ENCODE measurements at places on chromosomes 7 and 10. TPM values are rescaled to one million over a fixed set of nuclear protein-coding genes. Genes with fewer than 3 reads are reported as not detected.

- no peaks in the 10 kb centered on the region for H3K4me1 ChIP-seq
- H3K27me3 ChIP-seq = peaks cover 4% of the 10 kb centered on the region
- H3K4me3 ChIP-seq = no peak overlapping the region
- H3K27ac ChIP-seq = no peak overlapping the region
- no peak for DNase-seq
Measured at GRCh38 chr7:154917808-154918160, 85.1 kb downstream of the PAXIP1 start.

DNA sequence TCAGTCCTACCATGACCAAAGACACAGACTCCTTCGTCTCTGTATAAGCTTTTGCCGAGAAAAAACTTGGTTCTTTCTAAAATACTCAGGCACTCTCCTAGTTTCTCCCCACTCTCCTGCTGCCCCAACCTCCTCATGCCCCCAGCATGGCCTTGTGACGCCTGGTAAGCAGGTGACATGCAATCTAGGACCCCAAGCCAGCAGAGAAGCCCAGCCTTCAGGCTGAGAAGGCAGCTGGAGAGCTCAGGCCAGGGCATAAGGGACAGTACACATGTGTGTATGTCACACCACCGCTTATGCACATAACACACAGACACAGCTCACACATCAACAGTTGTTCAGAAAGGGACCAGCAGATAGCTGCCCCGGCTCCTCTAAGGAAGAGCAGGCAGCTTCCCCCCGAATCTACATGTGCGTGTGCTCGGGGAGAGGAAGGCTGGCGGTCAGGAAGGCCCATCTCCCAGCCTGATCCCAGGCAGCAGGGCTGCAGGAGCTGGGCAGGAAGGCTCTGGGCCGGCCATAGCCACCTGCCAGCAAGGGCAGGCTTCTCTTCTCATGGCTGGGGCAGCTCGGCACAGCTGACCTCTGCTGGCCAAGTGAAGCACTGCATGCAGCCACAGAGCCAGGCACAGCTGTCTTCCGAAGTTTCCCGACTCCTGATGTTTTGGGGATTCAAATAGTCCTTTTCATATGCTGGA, 8.5 kb downstream of the DDX56 start:
- H3K36me3 ChIP-seq = peaks cover 12% of the 10 kb centered on the region
- H3K4me1 ChIP-seq = peaks cover 7% of the 10 kb centered on the region
- H3K27ac ChIP-seq = peak overlapping the region; percentile 7

DNA sequence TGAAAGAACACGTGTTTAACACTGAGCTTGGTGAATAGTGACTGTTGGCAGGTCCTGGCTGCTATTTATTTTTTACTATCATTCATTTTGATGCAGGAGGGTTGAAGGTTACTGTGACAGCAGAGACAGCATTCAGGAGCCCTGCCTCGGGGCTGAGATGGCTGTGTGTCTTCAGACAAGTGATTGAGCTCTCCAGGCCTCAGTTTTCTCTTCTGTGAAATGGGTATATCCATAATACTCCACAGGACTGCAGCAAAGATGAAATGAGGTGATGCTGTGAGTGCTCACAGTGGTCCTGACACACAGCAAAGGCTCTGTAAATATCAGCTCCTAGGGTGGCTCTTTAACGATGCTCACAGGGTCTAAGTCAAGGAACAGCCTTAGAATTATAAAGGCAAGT, 295.2 kb downstream of the GFRA1 start:
- no peak overlapping the region for H3K27ac ChIP-seq
- no peaks in the 10 kb centered on the region for H3K36me3 ChIP-seq
- no peak overlapping the region for H3K4me3 ChIP-seq
- H3K4me1 ChIP-seq = no peaks in the 10 kb centered on the region
- no peak for DNase-seq

DNA sequence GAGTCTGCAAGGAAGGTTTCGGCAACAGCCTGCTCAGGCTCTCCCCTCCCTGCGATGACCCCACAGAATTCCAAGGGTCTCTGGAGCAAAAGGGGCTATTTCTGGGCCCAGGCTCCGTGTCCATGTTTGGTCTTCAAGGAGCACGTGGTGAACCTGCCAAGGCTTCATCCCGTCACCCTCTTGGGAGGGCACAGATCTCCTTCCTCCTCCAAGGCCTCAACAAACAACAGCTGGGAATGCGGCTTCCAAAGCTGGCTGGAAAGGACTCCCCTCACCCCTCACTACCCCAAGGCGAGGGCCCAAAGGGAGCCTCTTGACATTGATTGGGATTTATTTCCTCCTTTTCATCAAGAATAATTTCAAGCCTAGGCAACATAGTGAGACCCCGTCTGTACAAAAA, 14.0 kb upstream of the KPNA7 start:
- no peak overlapping the region for H3K27ac ChIP-seq
- H3K27me3 ChIP-seq = peaks cover 8% of the 10 kb centered on the region
- H3K4me1 ChIP-seq = no peaks in the 10 kb centered on the region
- no peaks in the 10 kb centered on the region for H3K36me3 ChIP-seq
- no peak for DNase-seq
- no peak overlapping the region for H3K4me3 ChIP-seq

DNA sequence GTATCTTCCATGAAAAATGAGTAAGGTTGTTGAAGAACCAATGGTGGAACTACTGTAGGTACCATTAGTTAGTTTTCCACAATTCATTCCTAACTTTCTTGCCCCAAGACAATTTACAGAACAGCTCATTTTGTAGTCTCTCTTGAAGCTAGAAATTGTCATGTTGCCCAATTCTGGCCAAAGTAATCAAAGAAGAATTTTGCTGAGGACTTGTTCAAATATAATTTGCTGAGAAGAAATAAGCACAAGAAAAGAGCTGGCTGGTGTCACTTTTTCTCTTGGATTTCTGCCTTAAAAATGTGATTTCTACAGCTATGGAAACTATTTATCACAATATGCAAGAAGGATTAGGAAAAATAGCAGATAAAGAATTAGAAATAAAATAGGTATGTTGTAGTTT, 199.2 kb upstream of the SEMA3A start:
- no peak overlapping the region for H3K27ac ChIP-seq
- H3K4me1 ChIP-seq = no peaks in the 10 kb centered on the region
- no peaks in the 10 kb centered on the region for H3K27me3 ChIP-seq
- H3K4me3 ChIP-seq = no peak overlapping the region
- no peaks in the 10 kb centered on the region for H3K36me3 ChIP-seq
- no peak for DNase-seq

GRCh38 chr7:36109013-36109627, 43.9 kb upstream of the EEPD1 start:
- DNase-seq = no peak
- no peak overlapping the region for H3K4me3 ChIP-seq
- no peaks in the 10 kb centered on the region for H3K27me3 ChIP-seq

DNA sequence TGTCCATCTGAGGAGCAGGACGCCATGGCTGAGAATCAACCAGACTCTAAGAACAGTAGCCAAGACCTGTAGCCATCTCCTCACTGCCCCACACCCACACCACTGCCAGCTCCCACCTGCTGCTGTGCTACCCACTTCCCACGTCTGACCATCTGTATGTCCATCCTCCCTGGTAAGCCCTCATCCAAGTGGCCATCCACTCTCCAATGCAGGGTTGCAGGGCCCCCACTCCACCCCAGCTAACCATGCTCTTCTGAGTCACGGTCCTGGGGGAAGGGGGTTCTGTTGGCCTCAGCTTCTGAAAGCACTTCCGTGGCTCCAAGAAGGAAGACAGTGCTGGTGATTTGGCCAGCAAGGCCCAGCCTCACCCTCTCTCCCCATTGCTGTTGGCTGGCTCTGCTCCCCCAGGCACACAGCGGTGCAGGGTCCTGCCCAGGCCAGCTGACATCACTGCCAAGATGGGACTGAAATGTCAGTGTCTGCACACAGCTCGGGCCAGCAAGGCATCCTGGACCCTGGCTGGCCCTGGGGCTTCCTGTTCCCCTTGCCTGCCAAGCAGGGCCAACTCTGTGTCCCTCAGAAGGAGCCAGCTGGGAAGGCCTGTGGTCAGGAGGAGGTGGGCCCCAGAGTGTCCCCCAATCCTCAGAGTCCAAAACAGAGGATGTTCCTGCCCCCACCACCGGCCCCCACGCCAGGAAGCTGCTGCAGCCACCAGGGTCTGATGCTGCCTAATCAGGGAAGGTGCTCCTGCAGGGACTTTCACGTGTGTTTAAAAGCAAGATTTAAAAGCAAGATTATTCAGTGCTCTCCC, 17.5 kb downstream of the RASGEF1A start:
- H3K27me3 ChIP-seq = no peaks in the 10 kb centered on the region
- no peak overlapping the region for H3K4me3 ChIP-seq
- peak; percentile 31 for DNase-seq
- H3K36me3 ChIP-seq = no peaks in the 10 kb centered on the region
- no peak overlapping the region for H3K27ac ChIP-seq
- H3K4me1 ChIP-seq = no peaks in the 10 kb centered on the region

Gene SEMA3D
- not detected for total RNA-seq

Gene GATA3
- total RNA-seq = 1.8 TPM

Gene FKBP6
- not detected for total RNA-seq

Gene UCMA
- total RNA-seq = not detected

Gene GCK
- total RNA-seq = not detected
